ENCODE measurements at places on chromosomes 4 and X. TPM values are rescaled to one million over a fixed set of nuclear protein-coding genes. Genes with fewer than 3 reads are reported as not detected.

Gene SPANXA2
- 48.0 TPM for total RNA-seq

Gene GYPE
- not detected for total RNA-seq

Gene NCBP2L
- not detected for total RNA-seq

Gene GLRA3
- total RNA-seq = not detected

Gene TMA16
- 62.6 TPM for total RNA-seq

Gene YY2
- total RNA-seq = 2.3 TPM

Gene DMP1
- total RNA-seq = not detected

Gene IBSP
- total RNA-seq = not detected

Gene FAT1
- total RNA-seq = 116 TPM

Gene APLN
- 0.72 TPM for total RNA-seq

Gene SLC6A14
- total RNA-seq = not detected

Gene KLF8
- total RNA-seq = not detected

Gene PABPC5
- total RNA-seq = 1.2 TPM

Gene MAD2L1
- 46.7 TPM for total RNA-seq

Gene CAPN6
- total RNA-seq = not detected

Gene CT47C1
- total RNA-seq = not detected

Gene VGLL1
- total RNA-seq = not detected

Gene MAGEA9B
- not detected for total RNA-seq

Gene MND1
- 22.7 TPM for total RNA-seq

Gene DMRTC1
- total RNA-seq = not detected

Gene DCHS2
- 0.19 TPM for total RNA-seq

Gene ANOS1
- 0.08 TPM for total RNA-seq

Data from A375 (cell line).